ENCODE measurements at places on chromosomes 7 and 10.
A peak's percentile ranks its signal among the peaks of the same experiment; 100 is the strongest.

DNA sequence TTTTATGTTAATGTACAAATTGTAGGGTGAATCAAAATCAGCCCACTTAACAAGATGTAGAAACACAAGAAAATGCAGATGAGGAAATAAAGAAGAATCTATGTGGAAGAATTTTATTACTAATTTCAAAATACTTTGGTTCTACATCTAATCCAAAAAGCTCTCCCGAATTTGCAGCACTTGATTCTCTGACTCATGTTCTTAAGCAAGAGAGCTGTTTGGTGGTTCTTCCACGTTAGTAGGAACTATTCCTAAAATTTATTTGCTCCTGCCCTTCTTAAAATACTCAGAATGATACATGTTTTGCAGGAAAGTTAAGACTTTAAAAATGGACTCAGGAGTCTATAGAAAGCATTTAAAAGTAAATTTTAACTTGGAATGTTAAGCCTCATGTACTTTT is 91.8 kb downstream of the ZMYND11 start:
- no peak for DNase-seq

- no peak for DNase-seq
Observed at GRCh38 chr7:30029696-30030095, 1.5 kb downstream of the PLEKHA8 start.

DNA sequence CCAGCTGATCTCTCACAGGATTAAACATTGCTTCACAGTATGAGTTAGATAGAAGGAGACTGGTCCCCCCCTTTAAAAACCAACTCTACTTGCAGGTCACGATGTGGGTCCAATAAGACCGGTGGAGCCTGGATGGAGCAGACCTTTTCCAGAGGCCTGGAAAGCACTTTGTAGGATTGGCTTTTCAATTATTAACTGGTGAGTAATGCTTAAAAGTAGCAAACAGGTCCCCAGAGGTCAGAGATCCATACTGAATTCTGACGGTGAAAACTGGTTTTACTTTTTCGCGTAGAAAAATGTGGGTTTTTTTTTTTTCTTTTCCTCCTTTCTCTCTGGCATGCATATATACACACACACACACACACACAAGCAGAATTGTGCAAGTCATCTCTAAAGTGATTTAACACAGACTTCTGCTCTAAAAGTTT is 74.9 kb upstream of the OGDHL start:
- no peak for DNase-seq

- no peak for DNase-seq
Observed at GRCh38 chr7:134084488-134085144, 42.5 kb upstream of the LRGUK start.

DNA sequence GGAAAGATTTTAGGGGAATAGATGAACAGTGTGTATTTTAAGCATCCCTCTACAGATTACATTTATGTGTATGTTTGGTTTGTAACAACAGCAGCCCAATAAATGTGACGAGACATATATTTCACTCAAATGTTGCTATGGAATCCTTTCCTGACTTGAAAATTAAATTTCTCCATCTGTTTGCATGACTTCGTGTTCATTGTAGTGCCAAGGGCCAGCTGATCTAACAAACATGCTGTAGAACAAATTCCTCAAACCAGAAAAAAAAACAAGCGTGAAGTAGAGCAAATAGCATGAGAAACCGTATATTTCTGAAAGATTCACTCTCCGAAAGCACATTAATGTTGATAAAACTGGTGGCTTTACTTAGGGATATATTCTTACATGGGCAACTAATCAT is 87.8 kb downstream of the NRCAM start:
- DNase-seq: no peak

DNA sequence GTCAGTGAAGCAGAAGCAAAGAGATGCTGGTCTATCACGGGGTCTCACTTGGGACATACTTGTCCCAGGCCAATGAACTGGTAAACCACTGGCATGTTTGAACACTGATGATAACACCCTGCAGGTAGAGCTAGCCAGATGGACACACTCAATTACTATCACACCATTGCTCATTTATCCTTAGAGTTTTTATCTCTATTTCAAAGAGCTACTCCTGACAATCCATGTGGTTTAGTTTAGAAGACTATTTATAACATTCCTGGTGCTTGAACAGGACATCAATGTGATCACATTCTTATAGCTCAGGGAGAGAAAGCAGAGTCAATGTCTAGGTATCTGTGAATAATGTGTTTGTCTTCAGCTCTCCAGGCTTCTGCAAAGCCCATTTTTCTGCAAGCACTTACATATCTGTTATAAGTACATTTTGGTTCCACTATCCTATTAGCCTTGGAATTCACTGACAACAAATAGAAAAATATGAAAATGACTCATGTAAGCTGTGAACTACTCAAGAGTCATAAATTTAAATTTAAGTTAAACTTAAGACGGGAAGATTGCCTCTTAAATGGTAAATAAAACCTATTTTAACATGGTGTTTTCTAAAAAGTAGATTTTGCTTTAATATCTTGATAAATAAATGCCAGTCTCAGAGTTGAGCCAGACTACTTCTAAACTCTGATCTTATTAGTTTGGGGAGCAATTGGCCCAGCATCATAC is 106.7 kb upstream of the MBL2 start:
- DNase-seq: peak; percentile 12

DNA sequence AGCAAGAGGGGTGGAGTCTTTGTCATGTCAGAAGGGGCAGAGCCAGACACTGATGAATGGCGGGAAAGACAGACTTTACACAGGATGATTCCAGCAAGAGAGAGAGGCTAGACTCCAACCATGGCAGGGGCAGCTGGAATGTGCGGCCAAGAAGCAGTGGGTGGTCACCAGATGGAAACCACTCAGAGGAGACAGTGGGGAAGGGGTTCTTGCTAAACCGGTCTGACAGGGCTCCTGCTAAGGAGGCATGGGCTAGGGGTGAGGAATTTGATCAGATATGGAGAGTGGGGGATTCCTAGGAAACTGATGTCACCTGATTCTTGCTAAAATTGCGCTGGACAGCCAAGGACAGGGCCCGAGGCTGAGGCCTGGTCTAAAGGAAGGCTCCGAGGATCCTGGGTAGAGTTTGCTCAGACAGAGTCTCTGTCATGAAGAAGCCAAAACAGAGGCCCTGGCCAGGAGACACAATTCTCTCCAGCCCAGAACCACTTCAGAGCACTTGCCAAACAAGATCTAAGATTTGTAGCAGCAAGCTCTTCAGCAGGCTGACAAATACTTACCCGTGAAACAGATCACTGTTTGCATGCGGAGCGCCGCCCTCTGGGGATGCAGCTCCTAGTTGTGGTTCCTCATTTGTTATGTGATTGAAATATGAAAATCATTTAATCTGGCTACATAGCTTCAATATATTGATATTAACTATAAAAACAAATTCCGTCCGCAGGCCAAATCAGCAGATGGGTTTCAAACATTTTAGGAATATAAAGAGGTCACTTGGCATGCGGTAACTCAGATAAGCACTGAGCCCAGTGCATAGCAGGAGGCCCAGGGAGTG is 377.0 kb downstream of the TCERG1L start:
- no peak for DNase-seq

GRCh38 chr10:63266391-63267316 is 133.5 kb downstream of the NRBF2 start:
- DNase-seq: no peak

DNA sequence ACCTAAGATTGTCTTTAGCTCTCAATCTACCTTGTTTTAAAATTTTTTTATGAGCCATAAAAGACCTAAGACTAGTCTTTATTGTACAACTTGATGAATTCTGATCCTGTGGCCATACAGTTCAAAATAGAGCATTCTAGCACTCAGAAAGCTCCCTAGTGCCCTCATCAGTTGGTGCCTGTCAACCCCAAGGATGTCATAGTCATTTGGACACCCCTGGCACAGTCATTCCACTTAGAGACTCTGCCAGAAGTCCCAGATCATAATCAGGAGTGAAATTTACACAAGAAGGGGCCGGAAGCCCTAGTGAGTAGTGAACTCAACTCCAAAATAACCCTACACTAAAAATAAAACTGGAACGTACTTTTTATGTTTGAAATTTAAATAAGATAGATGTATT is 80.0 kb upstream of the INSIG1 start:
- DNase-seq: no peak

GRCh38 chr10:62058476-62058875 is 157.0 kb downstream of the ARID5B start:
- no peak for DNase-seq

DNA sequence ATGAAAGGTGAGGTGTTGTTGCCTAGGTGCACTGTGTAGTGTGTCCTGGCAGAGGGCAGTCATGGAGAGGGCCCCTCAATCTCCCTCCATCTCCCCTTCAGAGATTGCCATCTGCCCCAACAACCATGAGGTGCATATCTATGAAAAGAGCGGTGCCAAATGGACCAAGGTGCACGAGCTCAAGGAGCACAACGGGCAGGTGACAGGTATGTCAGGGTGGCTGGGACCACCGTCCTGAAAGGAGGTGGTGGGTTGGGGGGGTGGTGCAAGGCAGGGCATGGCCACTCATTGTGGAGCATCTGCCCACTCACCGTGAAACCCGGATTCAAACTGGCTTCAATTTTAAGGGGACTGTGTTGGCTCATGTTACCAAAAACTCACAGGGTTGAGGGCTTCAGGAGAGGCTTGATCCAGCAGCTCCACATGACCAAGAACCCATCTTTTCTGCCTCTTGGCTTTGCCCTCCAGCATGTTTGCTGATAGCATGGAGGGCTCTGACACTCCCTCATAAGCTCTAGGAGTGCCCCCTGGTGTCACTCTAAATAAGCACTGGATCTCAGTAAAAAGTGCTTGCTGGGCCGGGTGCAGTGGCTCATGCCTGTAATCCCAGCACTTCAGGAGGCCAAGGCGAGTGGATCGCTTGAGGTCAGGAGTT is 12.2 kb downstream of the ARPC1B start:
- DNase-seq: no peak

- DNase-seq: no peak
Observed at GRCh38 chr7:42222891-42223290, 14.1 kb downstream of the GLI3 start.

DNA sequence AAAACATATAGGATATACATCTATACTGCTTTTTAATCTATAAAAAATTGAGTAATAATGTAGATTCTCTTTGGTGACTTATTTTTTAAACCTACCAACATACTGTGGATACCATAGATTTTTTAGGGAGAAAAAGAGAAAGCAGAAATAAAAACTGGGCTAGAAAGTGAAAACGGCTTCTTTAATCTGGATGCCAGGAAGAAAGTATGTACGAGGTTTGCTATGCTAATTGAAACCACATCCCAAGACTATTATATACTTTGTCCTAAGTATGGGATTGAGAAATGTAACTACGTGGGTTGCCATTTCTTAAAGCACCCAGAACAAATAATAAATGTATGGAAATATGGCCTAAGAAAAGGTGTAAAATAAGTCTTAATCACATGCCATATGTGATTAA is 129.0 kb upstream of the NFE2L3 start:
- no peak for DNase-seq

DNA sequence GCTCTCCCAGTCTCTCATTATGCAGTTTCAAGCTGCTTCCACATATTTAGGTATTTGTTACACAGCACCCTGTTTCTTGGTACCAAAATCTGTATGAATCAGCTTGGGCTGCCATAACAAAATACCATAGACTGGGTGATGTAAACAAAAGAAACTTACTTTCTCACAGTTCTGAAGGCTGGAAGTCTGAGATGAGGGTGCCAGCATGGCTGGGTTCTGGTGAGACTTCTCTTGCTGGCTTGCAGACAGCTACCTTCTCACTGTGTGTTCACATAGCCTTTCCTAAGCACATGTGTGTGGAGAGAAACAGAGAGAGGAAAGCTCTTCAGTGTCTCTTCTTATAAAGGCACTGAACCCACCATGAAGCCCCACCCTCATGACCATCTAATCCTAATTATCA is 15.7 kb upstream of the CBLL1 start:
- no peak for DNase-seq

DNA sequence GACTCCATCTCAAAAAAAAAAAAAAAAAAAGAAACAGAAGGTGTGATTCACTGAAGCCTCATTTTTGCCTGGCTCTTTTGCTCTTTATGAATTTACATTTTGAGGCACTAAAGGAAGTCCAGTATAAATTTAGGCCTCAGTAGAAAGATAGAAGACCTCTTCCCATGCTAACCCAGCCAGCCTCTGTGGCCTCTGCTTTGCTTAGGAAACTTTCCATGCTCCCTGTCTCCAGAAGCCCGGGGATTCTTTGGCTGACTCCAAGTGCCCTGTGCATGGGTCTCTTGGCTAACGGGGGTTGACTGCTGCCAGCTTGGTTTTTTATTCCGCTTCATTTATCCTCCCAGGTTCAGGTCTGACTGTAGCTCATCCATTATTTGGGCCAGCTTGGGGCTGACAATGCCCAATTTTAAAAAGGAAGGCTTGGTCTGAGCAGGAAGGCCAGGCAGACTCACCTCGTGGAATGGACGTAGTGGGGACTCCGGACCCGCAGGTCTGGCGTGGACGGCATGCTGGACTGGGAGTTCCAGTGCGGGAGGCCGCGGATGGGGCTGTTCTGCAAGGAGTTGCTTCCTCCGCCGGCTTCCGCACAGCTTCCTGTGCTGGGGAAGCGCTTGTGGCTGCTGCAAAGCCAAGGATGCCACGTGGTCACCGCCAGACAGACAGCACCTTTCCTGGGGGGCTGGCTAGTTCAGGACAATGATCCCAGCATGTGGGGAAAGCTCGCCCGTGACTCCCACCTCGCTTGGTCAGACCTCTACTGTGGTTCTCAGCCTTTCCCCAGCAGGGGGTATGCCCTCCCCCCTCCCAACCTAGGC is 72.3 kb downstream of the PRPF18 start:
- no peak for DNase-seq

DNA sequence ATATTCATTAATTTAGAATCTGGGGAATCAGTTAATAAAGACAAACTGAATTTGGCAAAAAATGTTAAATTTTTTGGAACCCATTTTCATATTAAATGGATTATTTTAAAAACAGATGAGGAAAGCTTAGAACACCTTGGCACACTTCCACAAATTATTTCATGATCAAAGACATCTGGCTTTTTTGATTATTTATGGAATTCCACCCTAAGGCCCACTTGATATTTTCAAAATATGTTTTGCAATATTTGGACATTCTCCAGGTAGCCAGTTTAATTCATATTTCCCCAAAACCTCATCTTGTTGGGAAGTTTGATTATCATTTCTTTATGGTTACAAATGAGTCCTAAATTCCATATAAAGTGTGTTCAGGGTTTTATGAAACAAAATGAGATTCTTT is 129.9 kb downstream of the DOCK4 start:
- DNase-seq: no peak

GRCh38 chr10:97321804-97322190 is 2.7 kb downstream of the FRAT1 start:
- DNase-seq: no peak
